ENCODE measurements at places on chromosomes 5 and 9.

DNA sequence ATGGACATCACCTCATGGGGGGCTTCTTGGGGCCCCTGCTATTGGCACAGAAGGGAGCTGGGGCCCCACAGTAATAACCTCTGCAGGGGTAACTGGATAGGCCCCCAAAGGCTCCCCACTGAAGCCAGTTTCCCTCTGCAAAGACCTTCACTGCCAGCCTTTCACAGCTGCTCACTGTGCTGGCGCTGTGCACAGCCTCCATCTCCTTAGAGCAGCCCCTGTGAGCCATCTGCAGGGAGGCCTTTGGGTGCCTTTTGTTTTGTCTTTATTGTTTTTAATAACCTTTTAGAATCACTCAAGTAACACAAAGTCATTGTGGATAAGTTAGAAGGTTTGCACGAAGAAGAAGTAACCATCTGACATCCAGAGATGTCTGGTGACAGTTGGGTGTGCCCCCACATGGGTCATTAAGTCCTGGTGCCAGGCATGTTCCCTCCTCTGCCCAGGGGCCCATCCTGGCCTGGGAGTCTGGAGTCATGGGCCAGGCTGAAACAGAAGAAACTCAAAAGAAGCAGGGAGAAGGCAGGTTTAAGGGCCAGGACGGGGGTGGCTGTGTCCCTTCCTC lies 42.7 kb downstream of the NCS1 start:
- no peak for DNase-seq

GRCh38 chr5:143552680-143553079 lies 149.2 kb upstream of the NR3C1 start:
- no peak for DNase-seq

- DNase-seq: no peak
Measured at GRCh38 chr5:141805874-141806595, 72.2 kb downstream of the PCDH1 start.

DNA sequence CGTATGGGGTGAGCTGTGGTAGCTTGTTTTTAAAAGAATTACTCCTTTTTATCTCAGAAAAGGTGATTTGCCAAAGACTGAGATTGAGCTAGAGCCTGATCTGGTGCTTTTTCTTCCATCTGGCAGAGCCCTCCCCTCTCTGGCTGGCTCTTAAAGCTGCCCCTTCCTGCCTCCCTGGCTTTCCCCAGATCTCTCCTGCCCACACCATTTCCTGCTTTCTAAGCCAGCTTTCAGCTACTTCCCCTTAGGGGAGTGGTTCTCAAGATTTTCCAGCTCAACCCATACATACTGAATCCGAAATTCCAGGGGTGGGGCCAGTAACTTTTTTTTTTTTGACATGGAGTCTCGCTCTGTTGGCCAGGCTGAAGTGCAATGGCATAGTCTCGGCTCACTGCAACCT lies 4.8 kb upstream of the ACOT12 start:
- DNase-seq: no peak

DNA sequence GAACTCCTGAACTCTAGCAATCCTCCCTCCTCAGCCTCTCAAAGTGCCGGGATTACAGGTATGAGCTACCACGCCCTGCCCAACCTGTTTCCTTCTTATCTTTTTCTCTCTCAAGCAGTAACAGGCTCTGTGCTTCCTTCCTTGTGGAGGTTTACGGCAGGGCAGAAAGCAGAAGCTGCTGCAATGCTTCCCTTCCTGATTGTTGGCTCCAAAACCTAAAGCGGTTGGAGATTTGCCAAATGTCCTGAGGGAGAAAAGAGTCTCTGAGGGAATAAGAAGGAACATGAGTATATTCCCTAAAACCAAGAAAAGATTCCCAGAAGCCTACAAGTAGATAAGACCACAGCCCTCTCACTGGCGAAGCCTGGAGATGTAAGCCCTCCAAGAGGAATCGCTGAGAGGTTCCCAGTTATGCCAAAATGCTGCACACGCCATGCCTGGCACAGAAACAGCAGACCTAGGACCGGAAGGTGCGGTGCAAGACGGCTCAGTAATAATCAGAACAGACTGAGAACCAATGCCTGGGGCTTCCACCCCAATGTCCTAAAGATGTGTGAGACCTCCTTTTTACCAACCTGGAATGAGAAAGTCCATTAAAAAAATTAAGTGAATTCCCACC lies 73.2 kb downstream of the APTX start:
- no peak for DNase-seq

DNA sequence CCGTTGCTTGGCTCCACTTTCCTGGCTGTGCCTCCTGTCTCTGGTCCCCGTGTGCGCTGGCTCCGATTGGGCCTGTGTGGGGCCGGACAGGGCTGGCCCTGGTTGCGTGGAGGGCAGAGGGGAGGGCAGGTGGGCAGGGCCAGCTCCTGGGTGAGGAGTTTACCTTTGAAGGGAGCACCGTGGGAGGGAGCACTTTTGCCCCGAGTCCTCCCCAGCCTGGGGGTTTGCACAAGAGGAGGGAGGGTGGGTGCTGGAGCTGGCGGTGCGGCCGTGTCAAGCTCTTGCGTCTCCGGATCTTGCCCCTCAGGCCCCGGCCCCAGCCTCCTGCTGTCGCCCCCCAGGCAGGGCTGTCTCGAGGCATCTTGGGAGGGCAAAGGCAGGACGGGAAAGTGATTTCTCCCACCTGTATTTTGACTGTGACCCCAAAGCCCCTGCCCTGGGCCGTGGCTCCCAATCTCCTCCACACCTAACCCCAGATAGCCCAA lies 48.3 kb upstream of the EXOC3 start:
- no peak for DNase-seq

DNA sequence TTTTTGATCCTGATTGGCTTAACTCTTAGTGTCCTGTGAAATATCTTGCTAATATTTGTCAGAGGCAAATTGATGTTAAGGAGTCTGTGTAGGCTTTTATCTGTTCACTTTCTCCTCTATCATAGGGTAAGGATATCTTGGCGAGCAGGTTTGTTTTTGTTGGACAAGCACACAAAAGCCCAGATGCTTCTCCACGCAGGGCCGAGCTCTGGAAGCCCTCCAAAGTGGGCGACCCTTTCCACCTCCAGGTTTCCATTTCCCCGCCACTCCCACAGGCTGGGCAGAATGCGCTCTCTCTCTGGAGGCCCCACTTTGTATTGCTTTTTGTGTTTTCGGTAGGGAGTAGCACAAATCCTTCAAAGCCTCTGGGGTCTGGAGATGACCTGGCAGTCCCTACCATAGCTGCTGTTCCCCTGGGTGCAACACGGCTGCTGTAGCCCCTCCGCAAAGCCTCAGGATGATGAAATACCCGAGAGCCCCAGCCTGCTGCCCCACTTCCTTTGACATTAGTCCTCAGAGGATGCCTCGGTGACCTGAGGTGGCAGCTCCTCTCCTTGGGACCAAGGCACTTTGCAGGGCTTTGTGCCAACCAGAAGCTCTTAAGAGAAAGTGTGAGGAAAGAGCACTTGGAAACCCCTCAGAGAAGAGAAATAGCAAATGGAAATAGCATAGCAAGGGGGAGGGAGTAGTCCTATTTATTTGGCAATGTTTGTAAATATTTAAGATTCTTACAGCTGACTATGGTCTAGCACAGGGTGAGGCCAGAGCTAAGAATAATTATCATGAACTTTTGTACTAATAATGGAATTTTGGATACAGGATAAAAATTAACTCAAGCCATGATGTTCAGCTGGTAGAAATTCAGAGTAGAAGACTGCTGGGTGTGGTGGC lies 122.8 kb downstream of the ARHGEF28 start:
- DNase-seq: no peak

GRCh38 chr5:118557251-118557661 lies 431.1 kb downstream of the DTWD2 start:
- no peak for DNase-seq

DNA sequence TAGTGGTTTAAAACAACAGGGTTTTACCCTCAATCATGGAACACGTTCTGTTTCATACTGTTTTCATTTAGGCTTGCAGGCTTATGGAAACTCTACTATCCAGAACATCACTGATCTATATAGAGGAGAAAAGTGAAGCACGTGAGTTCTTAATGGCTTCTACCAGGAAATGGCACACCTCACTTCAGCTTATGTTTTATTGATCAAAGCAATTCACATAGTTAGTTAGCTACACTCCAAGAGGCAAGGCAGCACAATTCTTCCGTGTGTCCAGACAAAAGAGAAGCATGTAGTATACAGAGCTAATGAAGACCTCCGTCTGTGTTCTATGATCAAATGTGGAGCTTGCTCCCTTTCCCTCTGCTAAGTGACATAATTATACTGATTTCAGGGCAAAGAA lies 353.3 kb upstream of the CD180 start:
- DNase-seq: no peak

DNA sequence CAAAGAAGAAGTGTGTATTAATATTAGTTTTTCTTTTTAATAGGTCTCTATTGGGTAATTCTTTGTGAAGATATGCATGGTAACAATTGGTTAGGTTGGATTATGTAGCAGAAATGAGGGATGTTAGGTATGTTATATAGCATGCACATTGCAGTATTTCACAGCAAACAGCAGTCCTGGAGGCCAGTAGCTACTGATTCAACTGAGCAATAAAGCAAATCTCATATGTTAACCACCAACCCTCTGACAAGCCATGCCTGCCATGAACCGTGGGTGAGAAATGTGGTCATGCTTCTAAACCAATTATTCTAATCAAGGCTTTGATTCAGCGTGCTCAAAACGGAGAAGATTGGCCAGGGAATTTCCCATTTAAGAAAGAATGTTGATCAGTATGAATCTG lies 313.0 kb upstream of the CDH6 start:
- no peak for DNase-seq

DNA sequence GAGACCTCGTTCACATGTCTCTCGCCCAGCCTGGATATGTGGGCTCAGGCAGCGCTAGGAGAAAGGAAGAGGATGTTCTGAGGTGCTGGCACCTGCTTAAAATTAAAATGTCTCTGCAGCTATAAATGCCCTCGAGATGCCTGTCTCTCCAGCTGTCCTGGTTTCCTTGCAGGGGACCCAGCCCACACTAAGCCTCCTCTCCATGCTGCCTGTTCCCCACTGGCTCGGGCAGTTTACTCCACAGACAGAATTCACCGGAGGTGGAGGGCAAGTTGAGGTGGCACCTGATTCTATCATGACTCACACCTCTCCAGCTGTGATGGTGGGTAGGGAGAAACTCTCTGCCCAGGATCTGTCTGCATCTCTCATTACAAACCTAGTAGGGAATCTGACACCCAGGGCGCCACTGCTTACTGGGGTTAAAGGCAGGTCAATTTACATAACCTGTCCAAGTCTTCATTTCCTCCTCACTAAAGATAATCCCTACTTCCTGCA lies 420.9 kb downstream of the SPOCK1 start:
- no peak for DNase-seq

DNA sequence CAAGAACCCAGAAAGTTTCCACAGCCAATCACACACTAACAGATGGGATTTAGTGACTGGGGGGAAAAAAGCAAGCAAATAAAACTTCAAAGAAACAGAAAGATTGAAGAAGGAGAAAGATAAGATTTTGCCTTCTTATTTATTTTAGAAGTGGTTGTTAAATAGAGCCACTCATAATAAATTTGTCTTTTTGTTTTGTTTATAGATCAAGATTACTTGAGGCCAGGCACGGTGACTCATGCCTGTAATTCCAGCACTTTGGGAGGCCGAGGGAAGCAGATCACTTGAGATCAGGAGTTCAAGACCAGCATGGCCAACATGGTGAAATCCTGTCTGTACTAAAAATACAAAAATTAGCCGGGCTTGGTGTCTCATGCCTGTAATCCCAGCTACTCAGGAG lies 94.9 kb upstream of the RANBP3L start:
- DNase-seq: no peak

DNA sequence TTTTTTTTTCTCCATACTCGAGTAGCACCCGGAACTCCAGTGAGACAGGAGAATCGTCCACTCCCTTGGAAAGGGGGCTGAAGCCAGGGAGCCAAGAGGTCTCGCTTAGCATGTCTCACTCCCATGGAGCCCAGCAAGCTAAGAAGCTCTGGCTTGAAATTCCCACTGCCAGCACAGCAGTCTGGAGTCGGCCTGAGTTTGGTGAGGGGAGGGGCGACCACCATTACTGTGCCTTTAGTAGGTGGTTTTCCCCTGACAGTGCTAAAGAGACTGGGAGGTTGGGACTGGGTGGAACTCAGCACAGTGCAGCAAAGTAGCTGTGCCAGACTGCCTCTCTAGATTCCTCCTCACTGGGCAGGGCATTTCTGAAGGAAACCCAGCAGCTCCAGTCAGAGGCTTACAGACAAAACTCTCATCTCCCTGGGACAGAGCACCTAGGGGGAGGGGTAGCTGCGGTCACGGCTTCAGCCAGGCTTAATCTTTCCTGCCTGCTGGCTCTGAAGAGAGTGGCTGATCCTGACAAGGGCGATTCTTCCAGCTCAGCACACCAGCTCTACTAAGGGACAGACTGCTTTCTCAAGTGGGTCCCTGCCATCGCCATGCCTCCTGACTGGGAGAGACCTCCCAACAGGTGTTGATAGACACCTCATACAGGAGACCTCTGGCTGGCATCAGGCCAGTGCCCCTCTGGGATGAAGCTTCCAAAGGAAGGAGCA lies 414.5 kb upstream of the ZNF608 start:
- DNase-seq: no peak

GRCh38 chr5:111742177-111742994 lies 14.6 kb downstream of the NREP start:
- no peak for DNase-seq

DNA sequence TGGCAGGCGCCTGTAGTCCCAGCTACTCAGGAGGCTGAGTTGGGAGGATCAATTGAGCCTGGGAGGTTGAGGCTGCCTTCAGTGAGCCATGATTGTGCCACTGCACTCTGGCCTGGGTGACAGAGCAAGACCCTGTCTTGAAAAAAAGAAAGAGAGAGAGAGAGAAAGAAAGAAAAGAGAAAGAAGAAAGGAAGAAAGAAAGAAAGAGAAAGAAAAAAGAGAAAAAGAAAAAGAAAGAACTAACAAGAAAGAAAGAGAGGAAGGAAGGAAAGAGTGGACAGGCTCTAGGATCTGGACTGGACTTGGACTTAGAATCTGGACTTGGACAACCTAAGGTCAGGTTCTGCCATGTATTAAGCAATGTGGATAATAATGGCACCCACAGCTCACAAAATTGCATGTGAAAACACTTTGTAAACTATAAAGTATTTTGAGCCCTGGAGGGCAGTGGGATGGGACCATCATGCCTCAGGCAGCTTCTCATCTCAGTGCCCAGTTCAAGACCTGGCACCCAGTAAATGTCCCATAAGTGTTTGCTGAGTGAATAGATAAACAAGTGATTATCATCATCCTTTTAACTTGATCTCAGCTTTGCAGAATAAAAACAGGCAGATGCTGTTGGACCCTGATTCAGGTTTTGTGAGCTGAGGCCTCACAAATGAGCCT lies 12.8 kb upstream of the PHF19 start:
- no peak for DNase-seq

GRCh38 chr9:8252445-8252844 lies 452.9 kb upstream of the DMAC1 start:
- DNase-seq: no peak

GRCh38 chr9:127614961-127615360 lies 2.9 kb downstream of the STXBP1 start:
- no peak for DNase-seq

GRCh38 chr5:32836176-32836575 lies 125.1 kb downstream of the NPR3 start:
- DNase-seq: no peak

GRCh38 chr5:50445296-50445949 lies 4.3 kb upstream of the EMB start:
- no peak for DNase-seq

All from stimulated activated CD4-positive, alpha-beta T cell treated with anti-CD3 and anti-CD28 coated beads, TNF-alpha, amount 100 ng/mL, for 48 hours (primary cell).